ENCODE measurements at places on chromosomes 1 and 21. TPM values are rescaled to one million over a fixed set of nuclear protein-coding genes. Genes with fewer than 3 reads are reported as not detected.

DNALI1 gene
- total RNA-seq: not detected

AMY1B gene
- total RNA-seq: not detected

- no peak overlapping the region for H3K27ac ChIP-seq
- H3K4me1 ChIP-seq: peaks cover 4% of the 10 kb centered on the region
These were observed 25.2 kb upstream of the SSX2IP start for GRCh38 chr1:84715342-84716019.

LCE1B gene
- total RNA-seq: 2.0 TPM

- no peak overlapping the region for H3K27ac ChIP-seq
- no peak for DNase-seq
These were observed 3.9 kb downstream of the RHBG start for GRCh38 chr1:156372876-156373275.

- H3K4me1 ChIP-seq: peaks cover 46% of the 10 kb centered on the region
- DNase-seq: peak; percentile 94
- no peak overlapping the region for H3K27ac ChIP-seq
- H3K27me3 ChIP-seq: no peaks in the 10 kb centered on the region
- peaks cover 7% of the 10 kb centered on the region for H3K36me3 ChIP-seq
These were observed 502.0 kb downstream of the SMYD3 start for GRCh38 chr1:246005067-246005466.

Data from MCF 10A (cell line).